ENCODE measurements at places on chromosomes 6 and 20.

GRCh38 chr6:137349856-137350830 is 131.0 kb upstream of the IFNGR1 start:
- no peaks in the 10 kb centered on the region for H3K27me3 ChIP-seq
- DNase-seq, result no peak
- H3K4me1 ChIP-seq, result no peaks in the 10 kb centered on the region
- H3K4me3 ChIP-seq, result no peak overlapping the region
- no peaks in the 10 kb centered on the region for H3K36me3 ChIP-seq

- H3K4me1 ChIP-seq, result no peaks in the 10 kb centered on the region
- no peak overlapping the region for H3K4me3 ChIP-seq
Observed at GRCh38 chr6:516213-516612, 124.7 kb downstream of the IRF4 start.

- no peak overlapping the region for H3K27ac ChIP-seq
- H3K27me3 ChIP-seq, result no peaks in the 10 kb centered on the region
- DNase-seq, result no peak
Observed at GRCh38 chr6:36577301-36577700, 16.9 kb upstream of the SRSF3 start.

GRCh38 chr6:497258-497657 is 105.7 kb downstream of the IRF4 start:
- no peak overlapping the region for H3K27ac ChIP-seq
- H3K27me3 ChIP-seq, result no peaks in the 10 kb centered on the region
- peaks cover 6% of the 10 kb centered on the region for H3K36me3 ChIP-seq
- no peak overlapping the region for H3K4me3 ChIP-seq
- H3K4me1 ChIP-seq, result no peaks in the 10 kb centered on the region
- DNase-seq, result no peak
